ENCODE measurements at places on chromosomes 12 and 14.

- no peak for DNase-seq
Observed at GRCh38 chr14:20631880-20632389, 9.6 kb downstream of the OR6S1 start.

GRCh38 chr12:127690161-127690560, 576.8 kb upstream of the TMEM132C start:
- DNase-seq = no peak

GRCh38 chr12:90808568-90808967, 146.4 kb downstream of the CCER1 start:
- DNase-seq = no peak

DNA sequence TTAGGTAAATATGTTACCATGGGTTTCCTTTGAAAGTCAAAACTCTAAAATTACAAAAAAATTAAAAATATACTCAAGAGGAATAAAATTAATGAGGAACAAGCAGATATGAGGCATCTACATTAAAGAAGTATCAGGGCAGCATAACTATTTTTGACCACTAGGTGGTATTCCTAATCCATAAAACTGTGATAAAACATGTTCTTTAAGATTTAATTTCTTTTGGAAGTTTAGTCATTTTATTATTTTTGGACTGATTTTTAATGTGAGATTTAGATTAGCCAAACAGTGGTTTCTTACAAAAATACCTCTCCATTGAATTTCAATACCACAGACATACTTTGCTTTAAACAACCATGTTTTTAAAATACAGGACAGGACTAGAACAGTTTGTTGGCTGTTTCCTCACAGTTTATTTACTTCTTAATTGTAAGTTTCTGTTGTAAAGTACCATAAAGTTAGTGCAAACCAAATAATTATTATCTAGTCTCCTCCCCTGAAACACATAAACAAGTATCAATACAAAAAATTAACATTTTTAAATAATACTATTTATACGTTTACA, 49.8 kb downstream of the NTS start:
- DNase-seq = no peak
